Mammary epithelial cell (primary cell): ENCODE measurements at places on chromosomes 2 and 18. TPM values are rescaled to one million over a fixed set of nuclear protein-coding genes. Genes with fewer than 3 reads are reported as not detected.

HAAO gene
- polyA plus RNA-seq: not detected

RPL37A gene
- 1,666 TPM for polyA plus RNA-seq

SP140L gene
- 4.8 TPM for polyA plus RNA-seq

CDH20 gene
- polyA plus RNA-seq: not detected

TMEM17 gene
- polyA plus RNA-seq: 3.6 TPM

TXNDC2 gene
- polyA plus RNA-seq: 0.09 TPM

ESPNL gene
- polyA plus RNA-seq: not detected

PPP1R1C gene
- polyA plus RNA-seq: 1.9 TPM

C1QL2 gene
- not detected for polyA plus RNA-seq

VAMP5 gene
- polyA plus RNA-seq: 6.0 TPM

MGAT4A gene
- 0.79 TPM for polyA plus RNA-seq

CD28 gene
- not detected for polyA plus RNA-seq

ANKRD53 gene
- polyA plus RNA-seq: 0.18 TPM

SLC9A4 gene
- not detected for polyA plus RNA-seq

UGT1A7 gene
- not detected for polyA plus RNA-seq

LYG2 gene
- polyA plus RNA-seq: 0.48 TPM

KLHL14 gene
- not detected for polyA plus RNA-seq

SULT1C2 gene
- not detected for polyA plus RNA-seq

SERPINB7 gene
- 53.2 TPM for polyA plus RNA-seq

PLGLB2 gene
- 0.05 TPM for polyA plus RNA-seq

APCDD1 gene
- 3.0 TPM for polyA plus RNA-seq

RPIA gene
- polyA plus RNA-seq: 6.1 TPM

AMER3 gene
- polyA plus RNA-seq: not detected

ALPI gene
- polyA plus RNA-seq: not detected

SPP2 gene
- polyA plus RNA-seq: not detected

GALNT1 gene
- polyA plus RNA-seq: 52.5 TPM

ACTG2 gene
- polyA plus RNA-seq: 1.0 TPM

ODC1 gene
- 253 TPM for polyA plus RNA-seq

REG3G gene
- not detected for polyA plus RNA-seq

RNMT gene
- polyA plus RNA-seq: 13.2 TPM

PDE11A gene
- polyA plus RNA-seq: 0.10 TPM

CDH19 gene
- not detected for polyA plus RNA-seq

CYP27C1 gene
- polyA plus RNA-seq: 4.3 TPM

DSC1 gene
- 0.24 TPM for polyA plus RNA-seq

CABLES1 gene
- 1.9 TPM for polyA plus RNA-seq

BMP10 gene
- not detected for polyA plus RNA-seq

SCYGR1 gene
- polyA plus RNA-seq: not detected

DLX2 gene
- 0.16 TPM for polyA plus RNA-seq

RNF125 gene
- 2.4 TPM for polyA plus RNA-seq

SERPINB10 gene
- polyA plus RNA-seq: 0.07 TPM

ALPG gene
- polyA plus RNA-seq: 0.03 TPM
